ENCODE measurements at places on chromosomes 13 and 19. TPM values are rescaled to one million over a fixed set of nuclear protein-coding genes. Genes with fewer than 3 reads are reported as not detected.

DNA sequence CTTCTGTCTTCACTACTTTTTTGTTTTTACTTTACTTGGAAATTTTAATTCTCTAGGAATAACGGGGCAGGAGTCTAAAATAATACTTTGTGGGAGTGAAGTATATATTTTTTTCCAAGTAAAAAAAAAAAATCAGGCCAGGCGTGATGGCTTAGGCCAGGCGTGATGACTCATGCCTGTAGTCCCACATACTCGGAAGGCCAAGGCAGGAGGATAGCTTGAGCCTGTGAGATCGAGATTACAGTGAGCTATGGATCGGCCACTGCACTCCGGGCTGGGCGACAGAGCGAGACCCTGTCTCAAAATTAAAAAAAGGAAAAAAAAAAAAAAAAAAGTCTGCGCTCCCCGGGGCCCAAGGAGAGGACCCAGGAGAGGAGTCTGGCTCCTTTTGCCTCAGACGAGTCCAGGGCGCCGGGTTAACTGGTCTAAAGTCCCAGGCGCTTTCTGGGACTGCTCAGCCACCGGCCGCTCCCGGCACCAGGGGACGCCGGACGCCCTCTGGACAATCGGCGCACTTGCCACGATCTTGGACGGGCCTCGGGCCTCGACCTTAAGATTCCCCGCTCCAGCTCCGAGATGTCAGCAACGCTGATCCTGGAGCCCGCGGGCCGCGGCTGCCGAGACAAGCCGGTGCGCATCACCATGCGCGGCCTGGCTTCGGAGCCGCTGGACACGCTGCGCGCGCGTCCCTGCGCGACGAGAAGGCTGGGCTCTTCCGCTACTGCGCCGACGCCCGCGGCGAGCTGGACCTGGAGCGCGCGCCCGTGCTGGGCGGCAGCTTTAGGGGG lies 2.7 kb upstream of the ZFP82 start:
- DNase-seq, result peak; percentile 39

- DNase-seq, result no peak
Observed at GRCh38 chr13:30862707-30863106, 43.4 kb upstream of the MEDAG start.

GRCh38 chr13:42984691-42985090 lies 7.3 kb downstream of the EPSTI1 start:
- no peak for DNase-seq

Gene KASH5
- total RNA-seq, result not detected

Measured in activated naive CD8-positive, alpha-beta T cell treated with anti-CD3 and anti-CD28 coated beads, Interleukin-2, amount 10 ng/mL, durations not matched to agents 7 days and 5 days (primary cell).